NCI-H345 (cell line): ENCODE measurements at places on chromosomes 16 and 17.

DNA sequence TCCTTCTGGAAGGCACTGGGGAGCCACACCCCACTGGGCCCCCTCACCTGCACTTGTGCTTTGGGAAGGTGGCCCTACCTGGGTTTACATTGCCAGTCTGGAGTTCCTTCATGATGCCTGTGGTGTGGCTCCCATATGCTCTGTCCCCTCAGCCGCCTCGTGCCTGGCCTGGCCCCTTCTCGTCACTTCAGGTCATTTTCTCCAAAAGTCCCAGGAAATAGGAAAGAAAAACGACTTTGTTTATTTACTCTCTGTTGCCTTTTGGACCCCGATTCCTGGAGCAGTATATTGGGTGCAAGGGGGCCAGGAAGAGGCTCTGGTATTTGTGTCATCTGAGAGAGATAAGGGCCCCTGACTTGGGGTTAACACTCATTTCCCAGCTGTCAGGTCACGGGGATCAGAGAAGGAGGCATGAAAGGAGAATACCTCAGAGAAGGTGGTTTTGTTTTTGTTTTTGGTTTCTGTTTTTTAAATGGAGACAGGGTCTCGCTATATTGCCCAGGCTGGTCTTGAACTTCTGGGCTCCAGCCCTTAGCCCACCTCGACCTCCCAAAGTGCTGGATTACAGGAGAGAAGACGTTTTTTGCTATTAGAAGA, 4.7 kb downstream of the SOCS3 start:
- DNase-seq: no peak

DNA sequence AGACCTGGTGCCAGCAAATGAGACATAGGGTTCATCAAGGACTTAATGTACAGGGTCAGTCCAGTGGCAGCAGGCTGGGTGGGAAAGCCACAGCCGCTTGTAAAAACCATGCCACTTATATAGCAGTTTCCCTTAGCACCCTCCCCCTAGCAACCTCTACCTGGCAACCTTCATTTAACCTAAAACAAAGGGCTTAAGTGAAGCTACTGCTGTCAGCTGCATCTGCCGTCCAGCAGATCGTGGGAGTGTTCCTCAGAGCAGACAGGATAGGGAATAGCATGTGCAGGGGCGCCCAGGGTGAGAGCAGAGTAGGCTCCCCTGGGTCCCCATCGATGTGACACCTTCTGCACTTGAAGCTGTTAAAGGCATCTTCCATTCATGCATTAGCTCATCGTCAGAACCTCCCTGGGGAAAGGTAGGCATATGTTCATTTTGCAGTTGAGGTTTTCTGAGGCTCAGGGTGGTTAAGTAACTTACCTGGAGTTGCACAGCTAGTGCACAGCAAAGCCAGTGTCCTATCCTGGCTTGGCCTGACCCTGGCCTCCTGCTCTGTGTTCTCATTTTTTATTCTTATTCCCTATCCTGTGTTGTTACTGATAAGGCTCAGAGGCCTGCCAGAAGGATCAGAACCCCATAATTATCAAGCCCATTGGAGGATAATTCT, 112.5 kb downstream of the SOCS1 start:
- no peak for DNase-seq

GRCh38 chr17:43779145-43780125, 658 bp upstream of the DUSP3 start:
- peak; percentile 70 for DNase-seq

DNA sequence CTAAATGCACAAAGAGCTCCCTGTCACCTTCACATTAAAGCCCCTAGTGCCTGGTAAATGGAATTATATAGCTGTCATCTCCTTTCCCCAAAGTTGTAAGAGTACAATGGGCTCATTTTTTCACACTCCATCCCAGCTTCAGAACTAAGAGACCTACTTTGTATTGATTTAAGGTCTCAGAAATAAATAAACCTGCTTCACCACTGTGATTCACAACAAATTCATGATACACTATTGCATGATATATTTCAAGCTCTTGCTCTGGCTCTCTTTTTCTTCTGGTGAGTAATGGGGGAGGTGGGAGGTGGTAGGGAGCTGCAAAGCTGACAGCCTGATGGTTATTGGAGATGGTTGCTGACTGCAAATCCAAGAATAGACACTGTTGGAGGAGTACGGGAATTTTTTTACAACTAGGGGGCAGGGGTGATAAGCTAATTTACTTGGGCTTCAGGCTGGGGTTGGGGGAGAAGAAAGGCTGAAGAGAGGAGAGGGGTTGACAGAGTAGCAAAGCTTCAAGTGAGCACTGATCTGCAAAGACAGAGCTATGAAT, 189.9 kb downstream of the AATF start:
- no peak for DNase-seq

GRCh38 chr17:77492446-77493237, 351.9 kb downstream of the SEC14L1 start:
- DNase-seq: no peak

DNA sequence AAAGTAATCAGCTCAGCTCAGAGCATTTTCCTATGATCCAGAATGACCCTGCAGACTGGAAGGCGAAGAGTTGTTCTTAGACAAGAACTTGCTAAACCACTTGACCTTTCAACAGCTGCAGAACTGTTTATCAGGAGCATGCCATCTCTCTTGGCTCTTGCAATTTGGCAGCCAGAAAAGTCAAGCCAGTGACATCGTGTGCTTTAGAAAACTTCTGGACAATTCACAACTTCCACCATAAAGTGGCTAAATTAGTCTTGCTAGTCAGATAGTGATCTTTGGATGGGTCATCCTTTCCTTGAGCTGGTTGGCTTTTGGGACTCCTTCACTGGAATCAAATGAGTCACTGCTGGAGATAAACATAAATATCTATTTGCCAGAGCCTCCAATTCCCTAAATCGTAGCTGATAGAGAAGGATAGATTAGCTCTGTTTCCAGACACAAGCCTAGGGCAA, 146.5 kb downstream of the MAP2K6 start:
- no peak for DNase-seq

DNA sequence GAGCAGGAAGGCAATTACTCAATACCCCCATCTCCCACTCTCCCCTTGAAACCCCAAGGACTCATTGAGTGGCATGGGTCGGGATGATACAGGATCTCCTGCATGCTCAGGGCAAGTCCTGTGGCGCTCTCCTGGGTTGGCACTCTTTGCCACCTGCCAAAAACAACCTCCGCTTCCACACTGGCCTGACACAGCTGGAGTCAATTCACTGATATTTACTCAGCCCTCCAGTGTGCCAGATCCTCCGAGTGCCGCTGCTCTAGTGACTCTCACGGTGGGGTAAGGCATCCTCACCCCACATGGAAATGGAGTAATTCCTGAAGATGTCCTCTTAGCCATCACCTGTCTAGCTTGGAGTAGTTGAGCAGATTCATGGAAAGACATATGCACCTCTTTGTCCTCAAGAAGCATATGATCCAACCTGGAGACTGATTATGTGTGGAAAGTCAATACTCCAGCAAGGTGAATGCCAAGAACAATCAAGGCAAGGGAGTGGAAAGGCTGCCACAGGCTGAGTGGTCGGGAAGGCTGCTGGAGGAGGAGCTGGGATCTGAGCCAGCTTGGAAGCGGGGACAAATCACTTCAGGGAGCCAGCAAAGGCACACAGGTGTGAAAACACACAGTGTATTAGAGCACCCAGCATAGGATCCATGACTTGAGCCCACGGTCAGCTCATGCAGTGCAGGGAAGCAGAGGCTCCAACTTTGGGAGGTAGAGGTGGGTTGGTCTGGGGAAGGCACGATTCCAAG, 12.6 kb upstream of the GOSR2 start:
- DNase-seq: peak; percentile 93

- DNase-seq: no peak
These were observed 12.3 kb upstream of the CHCT1 start for GRCh38 chr17:60410001-60410400.

DNA sequence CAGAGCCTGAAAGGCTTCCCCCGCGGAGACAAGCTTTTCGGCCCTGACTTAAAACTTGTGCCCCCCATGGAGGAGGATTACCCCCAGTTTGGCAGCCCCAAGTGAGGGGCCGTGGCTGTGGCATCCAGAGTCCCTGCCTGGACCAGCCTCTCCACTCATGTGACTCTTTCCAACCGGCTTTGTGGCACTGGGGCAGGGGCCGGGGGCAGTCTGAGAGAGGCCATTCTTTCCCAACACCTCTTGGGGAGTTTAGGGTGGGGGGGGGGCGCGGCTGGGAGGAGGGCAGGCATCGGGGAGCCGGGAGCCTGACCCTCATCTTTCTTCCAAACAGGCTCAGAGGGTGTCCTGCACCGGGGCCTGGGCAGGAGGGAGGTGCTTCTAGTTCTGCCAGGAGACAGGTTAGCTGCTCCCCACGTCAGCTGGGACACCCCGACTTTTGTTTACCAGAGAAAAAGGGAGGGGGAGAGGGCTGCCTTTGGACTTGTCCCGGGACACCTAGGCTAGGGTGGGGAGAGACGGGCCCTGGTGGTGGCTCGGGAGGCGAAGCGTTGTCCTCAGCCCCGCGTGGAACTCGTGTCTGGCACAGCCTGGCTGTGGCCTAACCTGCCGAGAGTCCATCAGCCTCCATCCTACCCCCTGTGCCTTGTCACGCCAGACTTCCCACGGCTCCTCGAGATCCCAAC, 7.3 kb upstream of the SERPINF1 start:
- no peak for DNase-seq

GRCh38 chr17:74682028-74682427, 30.7 kb downstream of the CD300LF start:
- no peak for DNase-seq

GRCh38 chr17:36592716-36593321, 1.1 kb downstream of the DHRS11 start:
- no peak for DNase-seq

DNA sequence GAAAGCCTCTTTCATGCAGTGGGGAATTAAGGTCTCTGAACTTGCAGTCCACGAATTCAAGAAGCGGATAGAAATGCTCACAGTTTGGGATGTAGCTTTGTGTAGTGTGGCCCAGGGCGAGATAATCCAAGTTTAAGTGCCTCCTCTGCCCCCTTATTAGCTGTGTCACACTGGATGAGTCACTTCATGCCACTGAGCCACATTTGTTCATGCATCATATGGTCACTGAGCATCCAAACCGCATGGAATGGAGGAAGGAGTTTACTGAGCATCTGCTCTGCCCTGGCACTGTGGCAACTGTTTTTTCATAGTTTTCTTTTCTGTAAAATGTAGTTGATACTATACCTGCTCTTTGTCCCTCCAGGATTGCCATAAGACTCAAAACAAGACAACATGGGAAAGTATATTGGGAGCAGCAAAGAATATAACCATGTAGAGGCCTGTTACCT, 15.1 kb upstream of the DHX8 start:
- no peak for DNase-seq

GRCh38 chr16:21614896-21615295, 15.5 kb downstream of the METTL9 start:
- no peak for DNase-seq

DNA sequence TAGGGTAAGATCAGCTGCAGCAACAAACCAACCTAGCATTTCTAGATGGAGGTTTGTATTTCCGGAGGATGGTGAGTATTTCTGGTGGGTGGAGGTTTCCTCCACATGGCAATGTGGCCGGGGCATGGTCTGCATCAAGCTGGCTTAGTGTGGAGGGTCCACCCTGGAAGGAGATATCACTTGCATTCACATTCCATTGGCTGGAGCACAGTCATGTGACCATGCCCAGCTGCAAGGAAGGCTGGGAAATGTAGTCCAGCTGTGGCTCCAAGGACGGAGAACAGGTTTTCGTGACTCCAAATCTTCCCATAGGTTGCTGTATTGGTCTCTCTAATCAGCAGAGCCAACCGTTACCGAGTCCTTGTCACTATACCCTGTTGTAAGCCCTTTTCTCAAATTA, 68.7 kb downstream of the RAI1 start:
- peak; percentile 31 for DNase-seq

DNA sequence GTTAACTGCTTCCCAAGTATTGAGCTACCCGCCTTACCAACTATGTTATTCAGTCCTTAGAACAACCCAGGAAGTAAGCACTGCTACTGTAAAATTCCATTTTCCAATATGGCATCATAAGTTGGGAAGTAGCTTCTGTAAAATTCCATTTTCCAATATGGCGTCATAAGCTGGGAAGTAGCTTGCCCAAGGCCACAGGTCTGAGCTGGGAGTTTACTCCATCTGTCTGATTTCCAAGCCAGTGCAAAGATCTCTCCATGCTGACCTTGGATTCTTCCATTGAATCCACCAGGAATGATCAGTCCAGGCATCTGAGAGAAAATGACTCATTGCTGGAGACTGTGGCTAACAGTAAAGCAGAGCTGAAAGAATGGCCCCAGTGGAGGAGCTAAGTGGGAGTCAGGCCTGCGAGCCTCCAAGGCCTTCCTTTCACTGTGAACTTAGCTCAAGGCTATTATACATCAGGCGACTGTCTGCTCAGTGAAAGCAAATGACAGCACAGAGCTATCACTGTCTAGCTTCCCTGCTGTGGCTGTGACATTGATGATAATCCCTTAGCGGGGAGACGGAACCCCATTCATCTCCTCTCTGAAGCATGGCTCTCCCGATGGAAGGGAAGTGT, 430.4 kb downstream of the HAPSTR1 start:
- no peak for DNase-seq

- no peak for DNase-seq
These were observed 16.6 kb downstream of the SMYD4 start for GRCh38 chr17:1813088-1813487.

DNA sequence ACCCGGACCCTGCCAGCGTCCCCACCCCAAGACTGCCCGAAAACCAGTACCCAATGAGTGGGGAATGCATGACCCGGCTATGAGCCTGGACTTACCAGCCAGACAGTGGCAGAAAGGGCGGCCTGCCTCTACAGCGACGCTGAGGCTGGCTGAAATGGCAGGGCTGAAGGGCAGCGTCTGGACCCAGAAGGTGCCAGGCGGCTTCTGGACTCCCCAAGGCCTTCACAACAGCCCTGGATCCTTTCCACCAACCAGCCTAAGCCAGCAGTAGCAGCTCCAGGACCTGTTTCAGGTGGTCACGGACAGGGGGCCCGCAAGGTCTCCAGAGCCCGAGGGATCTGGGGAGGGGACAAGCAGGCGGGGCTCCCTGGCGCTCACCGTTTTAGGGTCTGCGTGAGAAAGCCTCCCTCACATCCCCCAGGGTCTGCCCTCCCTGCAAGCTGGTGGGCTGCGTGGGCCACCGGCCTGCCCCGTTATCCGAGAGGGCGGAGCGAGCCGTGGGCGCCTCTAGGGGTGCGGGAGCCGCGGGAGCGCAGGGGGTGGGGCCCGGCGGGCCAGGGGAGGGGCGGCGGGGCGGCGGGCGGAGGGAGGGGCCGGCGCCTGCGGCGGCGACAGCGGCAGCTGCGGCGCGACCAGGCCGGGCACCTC, at the start of gene RIPOR1:
Gene RIPOR1 (plus strand): TSS at position 608 of the 648 bp plus-strand sequence. CDS start 9,618 bp downstream, outside the sequence.
- DNase-seq: peak; percentile 19

GRCh38 chr17:81900181-81900820, 1.7 kb upstream of the NPB start:
- no peak for DNase-seq
